Esophagus muscularis mucosa (tissue), 4 donors: ENCODE measurements at places on chromosomes 6 and 20. TPM values are rescaled to one million over a fixed set of nuclear protein-coding genes. Genes with fewer than 3 reads are reported as not detected.

DHX35 gene
- 19.7 TPM for total RNA-seq

DNA sequence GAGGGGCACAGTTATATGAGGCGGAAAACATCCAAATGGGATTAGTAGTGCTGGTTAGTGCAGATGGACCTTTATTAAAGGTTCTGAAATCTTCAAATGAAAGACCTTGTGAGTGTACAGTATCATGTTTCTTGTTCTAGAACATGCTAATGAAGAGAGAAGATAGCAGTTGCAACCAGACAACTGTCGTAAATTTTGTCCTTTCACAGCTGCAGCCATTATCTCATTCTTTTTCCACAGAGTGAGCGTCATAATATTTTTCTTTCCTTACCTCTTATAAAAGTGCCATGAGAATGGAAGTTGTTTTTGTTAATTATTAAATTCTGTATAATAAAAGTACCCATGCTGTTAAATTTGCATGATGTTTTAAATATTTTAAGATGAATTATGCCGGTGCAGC lies 4.4 kb upstream of the C6orf163 start:
- no peaks in the 10 kb centered on the region for H3K4me1 ChIP-seq
- H3K4me3 ChIP-seq, result no peak overlapping the region
- H3K27me3 ChIP-seq, result no peaks in the 10 kb centered on the region
- no peak overlapping the region for H3K27ac ChIP-seq
- DNase-seq, result no peak

GRCh38 chr6:29376003-29376402 lies 912 bp upstream of the OR12D3 start:
- H3K4me1 ChIP-seq, result no peaks in the 10 kb centered on the region
- DNase-seq, result no peak
- no peak overlapping the region for H3K27ac ChIP-seq
- no peak overlapping the region for H3K4me3 ChIP-seq
- H3K36me3 ChIP-seq, result no peaks in the 10 kb centered on the region
- no peaks in the 10 kb centered on the region for H3K27me3 ChIP-seq

BEND6 gene
- total RNA-seq, result 1.7 TPM

DNA sequence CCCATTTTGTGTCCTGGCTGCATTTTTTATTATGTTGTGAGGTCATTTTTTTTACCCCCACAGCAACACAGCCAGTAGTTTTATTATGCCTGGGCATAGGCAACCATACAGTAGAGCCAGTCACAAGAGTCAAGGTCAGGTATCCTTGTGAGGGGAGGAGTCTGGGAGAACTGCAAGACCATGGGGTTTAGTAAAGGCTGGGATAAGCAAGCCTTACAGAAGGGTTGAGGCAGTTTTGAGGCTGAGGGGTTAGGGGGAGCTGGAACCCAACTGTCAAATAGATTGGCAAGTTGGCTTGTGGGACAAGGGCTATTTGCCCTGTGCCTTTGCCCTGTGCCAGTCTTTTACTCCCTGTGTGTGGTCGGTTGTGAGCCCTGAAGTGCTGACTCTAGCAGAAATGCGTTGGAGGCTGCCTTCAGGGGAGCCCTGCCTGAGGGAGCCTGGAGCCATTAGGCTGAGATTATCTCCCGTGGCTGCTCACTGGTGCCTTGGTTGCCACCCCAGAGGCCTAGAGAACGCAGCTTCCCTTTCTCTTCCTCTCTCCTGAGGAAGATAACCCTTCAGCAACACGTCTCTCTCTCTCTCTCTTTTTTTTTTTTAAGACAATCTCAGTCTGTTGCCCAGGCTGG lies 31.1 kb downstream of the RALY start:
- DNase-seq, result no peak
- peaks cover 63% of the 10 kb centered on the region for H3K4me1 ChIP-seq
- H3K36me3 ChIP-seq, result no peaks in the 10 kb centered on the region
- H3K27ac ChIP-seq, result no peak overlapping the region
